ENCODE measurements at places on chromosomes 5 and 9.
A peak's percentile ranks its signal among the peaks of the same experiment; 100 is the strongest.

GRCh38 chr9:89878687-89879086, 273.9 kb downstream of the GADD45G start:
- DNase-seq: no peak

- no peak for DNase-seq
These were observed 428.3 kb upstream of the CDH6 start for GRCh38 chr5:30765227-30765626.

GRCh38 chr9:115913696-115914095, 239.9 kb upstream of the PAPPA start:
- DNase-seq: no peak

- no peak for DNase-seq
These were observed 3.5 kb downstream of the FBXW11 start for GRCh38 chr5:172002840-172003512.

GRCh38 chr9:34419716-34420504, 38.5 kb downstream of the FAM219A start:
- DNase-seq: no peak

DNA sequence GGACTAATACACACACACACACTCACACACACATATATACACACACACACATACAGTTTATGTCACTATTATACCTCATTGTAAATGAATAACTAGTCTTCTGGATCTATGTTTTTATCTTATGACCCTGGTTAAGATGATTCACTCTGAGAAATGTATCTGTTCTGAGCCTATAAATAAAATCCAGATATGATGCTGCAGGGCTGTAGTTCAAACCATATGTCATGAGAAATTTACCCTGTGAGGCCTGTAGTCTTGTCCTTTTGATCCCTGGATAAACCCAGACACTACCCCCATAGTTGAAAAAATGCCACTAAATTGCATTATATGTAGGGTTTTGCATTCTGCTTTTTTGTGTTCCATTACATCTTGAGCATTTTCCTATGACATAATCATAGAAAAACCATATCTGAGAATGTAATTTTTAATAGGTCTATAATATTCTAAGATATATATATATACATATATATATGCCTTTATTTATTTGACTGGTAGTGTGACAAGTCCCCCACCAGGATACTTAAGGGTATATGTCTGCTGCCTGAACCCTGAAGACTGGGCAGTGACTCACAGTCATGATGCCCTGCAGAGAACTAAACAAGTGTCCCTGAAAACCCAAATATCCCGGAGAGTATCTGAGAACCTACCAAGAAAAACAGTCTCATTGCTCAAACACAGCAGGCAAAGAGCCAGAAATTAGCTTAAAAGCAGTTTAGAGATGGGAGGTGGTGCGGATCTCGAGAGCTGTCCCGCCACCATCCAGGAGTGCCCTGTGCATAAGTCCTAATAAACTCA, 18.4 kb upstream of the ALDOB start:
- no peak for DNase-seq

GRCh38 chr5:10447041-10447440, 5.4 kb downstream of the ROPN1L start:
- no peak for DNase-seq

GRCh38 chr5:78776637-78777036, 128.1 kb upstream of the LHFPL2 start:
- no peak for DNase-seq

DNA sequence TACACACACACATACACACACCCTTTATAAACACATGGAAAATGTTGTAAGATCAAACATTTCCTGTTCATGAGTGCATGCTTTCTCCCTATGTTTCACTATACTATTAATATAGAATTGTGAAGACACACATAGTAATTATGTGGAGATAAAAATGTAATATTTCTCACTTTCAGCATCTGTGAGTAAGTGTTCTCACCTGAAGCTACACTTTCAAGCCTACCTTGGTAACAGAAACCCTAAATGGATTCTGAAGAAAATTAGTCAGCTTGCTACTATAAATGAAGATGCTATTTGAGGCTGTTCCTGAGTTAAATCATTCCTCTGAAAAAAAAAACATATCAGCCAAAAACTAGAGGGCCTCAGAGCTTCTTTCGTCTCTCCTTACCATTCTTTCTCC, 81.1 kb upstream of the GNA14 start:
- no peak for DNase-seq

DNA sequence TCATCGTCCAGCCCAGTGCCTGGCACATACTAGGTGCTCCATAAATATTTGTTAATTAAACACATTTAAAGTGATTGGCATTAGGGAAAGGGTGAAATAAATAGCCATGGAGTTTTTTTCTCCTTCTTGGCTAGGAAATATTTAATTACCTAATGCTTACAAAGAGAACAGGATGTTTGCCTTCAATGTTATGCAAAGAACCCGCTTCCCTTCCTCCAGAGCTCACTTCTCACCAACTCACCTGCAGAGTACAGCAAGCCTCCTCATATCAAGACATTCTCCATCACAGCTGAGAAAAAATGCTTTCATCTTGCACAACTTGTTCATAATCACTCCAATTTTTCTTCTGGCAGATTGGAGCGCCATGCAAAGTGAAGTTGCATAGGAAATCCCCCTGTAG, 161.7 kb upstream of the STK32A start:
- DNase-seq: no peak

DNA sequence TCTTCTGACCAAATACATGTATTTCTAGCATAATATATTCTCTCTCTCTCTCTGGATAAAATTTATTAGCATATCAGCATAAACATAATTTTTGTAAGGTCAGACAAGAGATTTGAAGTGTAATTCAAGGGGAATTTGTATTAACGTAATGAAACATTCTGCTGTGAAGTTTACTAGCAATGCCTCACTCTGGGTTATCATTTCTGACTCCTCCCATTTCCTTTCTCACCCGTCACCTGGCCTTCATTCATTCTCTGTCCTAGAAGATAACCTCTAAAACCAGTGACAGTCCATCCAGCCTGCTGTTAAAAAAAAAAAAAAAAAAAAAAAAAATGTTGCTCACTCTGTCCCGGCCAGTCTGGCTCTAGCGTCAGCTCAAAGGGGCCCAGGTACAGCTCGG, 27.1 kb downstream of the GRAMD2B start:
- peak; percentile 2 for DNase-seq

GRCh38 chr9:93864032-93864431, 91.1 kb downstream of the BARX1 start:
- no peak for DNase-seq

DNA sequence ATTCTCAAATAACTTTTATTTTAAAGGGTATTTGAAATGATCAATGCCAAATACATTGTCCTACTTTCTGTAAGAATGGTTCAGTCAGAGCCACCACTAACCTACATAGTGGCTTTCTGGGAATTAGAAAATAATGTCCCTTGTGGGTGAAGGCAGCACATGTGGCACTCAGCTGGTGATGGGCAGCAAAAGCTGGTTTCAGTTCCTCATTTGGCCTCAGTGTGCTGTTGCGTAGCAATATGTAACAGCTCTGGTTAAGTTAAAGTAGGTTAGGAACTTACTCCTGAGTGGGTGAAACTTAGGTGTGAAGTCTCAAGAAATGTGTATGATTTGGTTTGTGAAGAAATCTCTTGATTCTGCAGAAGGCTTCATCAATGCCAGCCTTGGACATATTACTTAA, 99.6 kb upstream of the SPEF2 start:
- no peak for DNase-seq

- DNase-seq: no peak
These were observed 33.0 kb downstream of the MAMDC2 start for GRCh38 chr9:70076678-70077077.

- DNase-seq: no peak
These were observed 877 bp upstream of the SCGB3A1 start for GRCh38 chr5:180592176-180592575.

DNA sequence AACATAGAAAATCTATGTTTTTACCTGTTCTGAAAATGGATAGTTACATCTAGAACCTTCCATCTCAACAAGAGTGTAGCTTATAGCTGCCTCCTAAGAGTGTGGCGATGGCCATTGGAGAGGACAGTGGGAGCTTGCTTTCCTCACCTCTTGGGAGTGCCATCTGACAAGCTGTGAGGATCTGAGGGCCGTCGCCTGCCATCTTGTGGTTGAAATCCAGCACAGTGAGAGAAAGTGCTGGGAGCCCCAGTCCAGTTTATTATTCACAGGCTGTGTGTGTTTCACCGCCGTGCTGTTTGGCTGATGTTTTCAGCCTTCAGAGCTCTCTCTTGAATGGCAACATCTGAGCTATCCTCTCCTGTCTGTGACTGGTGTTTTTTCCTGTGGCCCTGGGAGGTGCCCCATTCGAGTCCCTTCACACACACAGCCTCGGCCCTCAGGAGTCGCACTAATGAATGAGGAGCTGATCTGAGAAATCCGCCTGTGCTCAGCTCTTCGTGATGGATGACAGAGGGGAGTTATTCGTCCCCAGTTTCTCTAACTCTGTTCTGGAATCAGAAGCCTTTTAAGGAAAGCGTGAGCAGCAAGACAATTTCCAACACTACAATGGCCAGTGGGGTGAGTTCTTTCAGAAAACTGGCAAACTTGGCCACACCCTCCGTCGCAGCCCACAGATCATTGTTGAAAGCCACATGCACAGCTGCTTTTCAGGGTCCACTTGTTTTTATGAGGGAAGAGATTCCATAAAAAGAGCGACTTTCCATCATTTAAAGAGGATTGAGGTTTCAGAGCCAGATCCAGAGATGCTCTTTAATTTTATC, 170.3 kb downstream of the PDZD2 start:
- peak; percentile 52 for DNase-seq

DNA sequence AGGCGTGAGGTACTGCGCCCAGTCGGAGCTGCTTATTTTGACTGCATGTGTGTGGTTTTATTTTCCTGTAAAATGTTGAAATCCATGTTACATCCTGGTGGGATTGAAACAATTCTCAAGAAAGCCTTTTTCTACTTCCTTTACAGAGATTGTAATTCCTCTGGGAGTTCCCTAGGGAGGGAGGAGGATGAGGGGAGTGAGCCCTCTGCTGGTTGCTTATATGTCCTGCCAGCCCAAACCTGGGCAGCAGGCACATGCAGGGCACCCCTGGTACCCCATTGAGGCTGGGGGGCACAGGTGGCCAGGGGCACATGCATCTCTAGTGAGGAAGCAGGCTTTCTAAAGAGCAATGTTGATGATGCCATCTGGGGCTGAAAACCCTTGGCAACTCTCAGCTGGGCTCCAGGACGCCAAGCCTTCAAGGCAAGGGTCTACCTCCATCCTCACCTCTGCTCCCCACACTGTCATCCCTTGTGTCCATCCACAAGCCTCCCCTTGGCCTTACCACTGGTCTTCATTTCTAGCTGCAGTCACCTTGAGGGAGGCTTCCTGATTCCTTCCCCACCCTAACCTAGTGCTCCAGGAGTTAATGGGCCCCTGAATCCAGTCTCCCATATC, 84.7 kb upstream of the TNFSF8 start:
- DNase-seq: no peak

DNA sequence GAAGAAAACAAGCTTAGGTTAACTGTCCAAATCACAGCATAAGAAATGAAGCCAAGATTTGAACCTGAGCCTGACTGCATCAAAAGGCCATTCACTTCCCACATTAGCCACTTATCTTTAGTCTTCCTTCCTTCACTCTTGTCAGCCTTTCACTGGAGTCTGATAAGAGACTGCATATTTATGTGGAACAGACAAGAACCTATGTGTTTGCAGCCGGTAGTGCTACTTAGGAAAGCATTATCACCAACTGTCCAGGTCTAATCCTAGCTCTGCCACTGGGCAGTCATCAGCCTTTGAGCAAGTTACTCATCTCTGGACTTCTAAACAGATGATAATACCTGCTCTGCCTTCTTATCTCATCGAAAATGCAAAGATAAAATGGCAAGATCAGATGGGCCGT, 12.1 kb upstream of the ATP6V0E1 start:
- DNase-seq: no peak

GRCh38 chr5:108937221-108937620, 189.5 kb downstream of the FER start:
- DNase-seq: no peak

DNA sequence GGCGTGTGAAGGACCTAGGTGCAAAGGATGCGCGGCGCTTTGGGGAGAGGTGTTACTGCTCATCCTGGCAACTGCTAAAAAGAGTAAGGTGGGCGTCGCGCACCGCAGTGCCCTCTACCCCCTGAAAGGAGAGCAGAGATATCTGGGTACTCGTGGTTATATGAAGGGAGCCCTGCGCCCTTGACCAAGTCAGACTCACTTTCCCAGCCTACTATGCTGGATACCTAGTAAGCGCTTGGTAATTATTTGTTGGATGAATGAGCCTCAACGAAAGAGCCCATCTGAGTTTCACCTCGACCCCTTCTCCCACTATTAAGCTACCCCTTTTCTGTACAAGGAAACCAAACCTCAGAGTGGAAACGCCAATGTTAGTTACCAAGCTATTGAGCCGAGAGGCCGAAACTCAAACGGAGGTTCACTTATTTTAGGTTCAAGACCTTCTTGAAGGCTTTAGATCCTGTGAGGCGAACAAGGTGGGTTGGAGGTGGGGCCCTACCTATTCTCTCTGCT, 8.0 kb downstream of the LHX6 start:
- DNase-seq: no peak

GRCh38 chr5:138128334-138128733, 10.9 kb downstream of the NME5 start:
- no peak for DNase-seq

DNA sequence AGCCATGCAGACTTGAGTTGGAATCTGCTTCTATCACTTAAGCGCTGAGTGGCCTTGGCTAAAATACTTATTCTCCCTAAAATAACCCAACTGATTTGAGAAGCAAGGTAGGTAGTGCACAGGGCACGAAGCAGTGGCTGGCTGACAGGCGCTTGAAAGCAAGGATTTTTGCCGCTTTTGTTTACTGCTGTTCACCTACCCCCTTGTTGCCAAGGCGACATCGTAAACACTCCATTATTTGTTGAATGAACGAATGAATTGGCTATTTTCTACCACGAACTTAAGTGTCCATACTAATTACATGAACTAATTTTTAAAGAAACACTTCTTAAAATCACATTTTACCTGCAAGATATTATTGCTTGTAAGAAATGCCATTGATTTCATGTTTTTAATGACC, 98.0 kb downstream of the ANKH start:
- DNase-seq: no peak

DNA sequence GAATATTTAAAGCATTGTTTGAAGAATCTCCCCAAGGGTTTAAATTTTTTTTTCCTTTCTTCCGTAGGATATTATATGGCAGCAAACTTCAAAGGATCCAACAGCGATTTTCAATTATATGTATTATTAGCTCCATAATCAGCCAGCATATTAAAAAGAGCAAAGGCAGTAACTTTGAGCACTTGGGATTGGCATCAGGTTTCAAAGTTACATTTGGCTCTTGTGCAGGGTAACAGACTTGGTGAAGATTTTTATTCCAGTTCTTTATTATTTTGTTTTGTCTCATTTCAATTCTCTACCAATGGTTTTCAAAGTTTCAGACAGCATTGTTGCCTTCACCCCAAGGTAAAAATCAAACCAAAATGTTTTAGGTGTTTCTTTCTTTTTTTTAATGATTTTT, 116.7 kb upstream of the ZNF366 start:
- DNase-seq: no peak

GRCh38 chr5:75460942-75461610, 50.4 kb downstream of the CERT1 start:
- no peak for DNase-seq

DNA sequence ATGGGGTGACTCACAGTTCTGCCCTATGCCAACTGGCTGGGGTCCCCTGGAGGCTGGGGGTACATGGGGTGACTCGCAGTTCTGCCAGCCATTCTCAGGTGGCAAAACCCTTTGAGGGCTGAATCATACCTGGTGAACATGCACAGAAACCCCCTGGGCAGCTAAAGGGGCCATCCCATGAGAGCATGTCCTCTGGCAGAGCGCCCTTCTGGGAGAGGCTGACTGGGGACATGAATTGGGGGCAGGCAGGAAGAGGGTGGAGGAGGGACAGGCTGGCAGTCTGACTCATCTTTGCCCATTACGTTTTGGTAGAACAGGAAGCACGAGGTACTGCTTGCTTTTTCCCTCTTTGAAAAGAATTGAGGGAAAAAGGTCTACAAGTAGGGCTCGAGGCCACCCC, 16.7 kb downstream of the TRAF1 start:
- DNase-seq: peak; percentile 76

Data from CD4-positive, alpha-beta T cell (primary cell).